ENCODE measurements at places on chromosomes 2 and 18. TPM values are rescaled to one million over a fixed set of nuclear protein-coding genes. Genes with fewer than 3 reads are reported as not detected.
A peak's percentile ranks its signal among the peaks of the same experiment; 100 is the strongest.

DNA sequence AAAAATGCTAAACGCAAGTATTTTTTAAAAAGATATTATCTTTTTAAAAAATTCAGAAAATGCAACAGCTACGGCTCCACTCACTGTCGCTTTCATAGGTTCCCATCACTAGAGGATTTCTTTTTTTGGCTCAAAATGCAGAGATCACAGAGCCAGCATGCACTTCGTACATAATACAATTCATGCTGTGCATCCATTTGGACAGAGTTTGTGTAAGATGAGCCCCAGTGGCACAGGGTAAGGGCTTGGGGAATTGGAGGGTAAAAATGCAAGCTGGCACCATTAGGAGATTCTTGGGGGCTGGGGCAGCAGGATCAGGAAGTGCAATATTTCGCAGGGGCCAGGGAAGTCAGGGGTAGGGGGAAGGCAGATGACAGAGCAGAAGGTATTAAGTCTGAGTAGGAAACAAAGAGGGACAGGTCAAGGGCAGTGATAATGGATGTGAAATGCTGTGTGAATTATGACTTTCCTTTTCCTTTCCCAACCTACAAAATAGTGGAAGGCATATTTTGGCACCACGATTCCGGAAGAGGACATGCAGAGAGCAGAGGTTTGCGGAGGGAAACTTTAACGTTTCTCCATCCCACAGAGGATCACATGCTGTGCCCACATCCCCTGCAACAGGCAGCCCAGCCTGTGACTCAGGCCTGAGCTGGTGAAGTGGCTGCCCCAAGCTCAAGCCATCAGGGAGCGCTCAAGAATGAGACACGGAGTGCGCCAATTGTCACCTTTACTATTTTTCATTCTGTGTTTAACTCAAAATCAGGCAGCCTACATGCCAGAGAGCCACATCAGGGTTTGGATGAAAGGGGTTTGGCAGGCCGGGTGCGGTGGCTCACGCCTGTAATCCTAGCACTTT, 4.7 kb downstream of the CAPG start:
- no peak for DNase-seq
- H3K4me1 ChIP-seq: no peaks in the 10 kb centered on the region
- no peak overlapping the region for H3K27ac ChIP-seq
- no peaks in the 10 kb centered on the region for H3K36me3 ChIP-seq

GRCh38 chr2:128562471-128563347, 244.0 kb upstream of the HS6ST1 start:
- H3K27me3 ChIP-seq: no peaks in the 10 kb centered on the region
- no peaks in the 10 kb centered on the region for H3K4me1 ChIP-seq
- H3K27ac ChIP-seq: no peak overlapping the region
- H3K4me3 ChIP-seq: no peak overlapping the region

DNA sequence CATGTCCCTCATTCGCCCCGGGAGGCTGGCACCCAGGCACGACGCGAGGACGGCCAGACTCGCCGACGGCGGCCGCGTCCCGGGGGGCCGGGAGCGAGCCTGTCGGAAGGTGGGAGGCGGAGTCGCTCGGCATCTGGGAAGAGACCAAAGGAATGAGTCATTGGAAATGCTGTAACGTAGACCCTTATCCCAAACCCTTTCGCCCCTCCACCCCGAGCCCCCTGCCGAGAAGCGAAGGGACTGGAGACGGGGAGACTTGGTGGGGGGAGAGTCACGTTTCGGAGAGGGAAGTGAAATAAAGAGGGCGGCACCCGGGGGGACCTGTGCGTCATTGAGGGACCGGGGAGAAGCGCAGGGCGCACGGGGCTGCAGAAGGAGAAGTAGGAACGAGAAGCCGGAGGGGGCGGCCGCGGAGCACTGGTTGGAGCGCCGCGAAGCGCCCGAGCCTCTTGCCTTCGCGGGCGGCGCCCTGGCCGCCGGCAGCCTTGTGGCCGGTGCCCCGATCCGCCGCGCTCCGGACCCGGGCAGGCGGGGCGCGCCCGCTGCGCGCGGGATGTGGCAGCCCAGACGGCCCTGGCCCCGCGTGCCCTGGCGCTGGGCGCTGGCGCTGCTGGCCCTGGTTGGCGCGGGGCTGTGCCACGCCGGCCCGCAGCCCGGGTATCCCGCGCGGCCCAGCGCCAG, at the start of gene EMILIN2:
Gene EMILIN2, plus strand, starts transcription at position 371 of the 681 bp plus-strand sequence. Its CDS starts 183 bp downstream, at position 554.
- H3K4me1 ChIP-seq: peaks cover 2% of the 10 kb centered on the region
- H3K36me3 ChIP-seq: no peaks in the 10 kb centered on the region
- peaks cover 59% of the 10 kb centered on the region for H3K27me3 ChIP-seq
- peak; percentile 78 for DNase-seq
- peak within 1 kb of the TSS; percentile 63 for H3K4me3 ChIP-seq
- peak within 1 kb of the TSS; percentile 10 for H3K27ac ChIP-seq

Gene RAX
- total RNA-seq: not detected

Gene ACTR3
- total RNA-seq: 88.4 TPM

- no peaks in the 10 kb centered on the region for H3K27me3 ChIP-seq
- no peak overlapping the region for H3K27ac ChIP-seq
- no peak for DNase-seq
- no peaks in the 10 kb centered on the region for H3K4me1 ChIP-seq
These were observed 811.3 kb downstream of the CNTNAP5 start for GRCh38 chr2:124836416-124836815.

Data from psoas muscle (tissue), 8 donors.